ENCODE measurements at places on chromosomes 1 and 21.

GRCh38 chr1:118989878-118990378, 1.8 kb upstream of the TBX15 start:
- no peak for DNase-seq

- no peak for DNase-seq
Observed at GRCh38 chr1:247849616-247850015, 7.4 kb upstream of the TRIM58 start.

- no peak for DNase-seq
Observed at GRCh38 chr1:187411118-187411517, 582.4 kb downstream of the PLA2G4A start.

DNA sequence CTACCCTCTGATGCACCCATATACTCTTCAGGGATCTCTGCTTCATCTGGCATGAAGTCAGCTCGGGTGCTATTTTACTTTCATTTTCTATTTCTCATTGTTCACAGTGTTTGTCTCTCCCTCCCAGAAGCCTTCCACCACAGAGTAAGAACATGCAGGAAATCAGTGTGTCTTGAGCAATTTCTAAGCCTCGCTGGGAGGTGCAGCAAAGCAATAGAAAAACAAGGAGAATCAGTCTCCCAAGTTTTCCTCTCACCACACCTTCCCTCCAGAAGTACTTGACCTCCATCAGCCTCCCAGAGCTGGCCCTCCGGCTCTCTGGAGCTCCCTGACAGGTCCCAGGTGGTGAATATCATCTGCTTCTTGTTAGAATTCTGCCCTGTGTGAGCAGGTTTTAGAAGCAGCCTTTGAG, 594.7 kb upstream of the CAMK1G start:
- peak; percentile 46 for DNase-seq

DNA sequence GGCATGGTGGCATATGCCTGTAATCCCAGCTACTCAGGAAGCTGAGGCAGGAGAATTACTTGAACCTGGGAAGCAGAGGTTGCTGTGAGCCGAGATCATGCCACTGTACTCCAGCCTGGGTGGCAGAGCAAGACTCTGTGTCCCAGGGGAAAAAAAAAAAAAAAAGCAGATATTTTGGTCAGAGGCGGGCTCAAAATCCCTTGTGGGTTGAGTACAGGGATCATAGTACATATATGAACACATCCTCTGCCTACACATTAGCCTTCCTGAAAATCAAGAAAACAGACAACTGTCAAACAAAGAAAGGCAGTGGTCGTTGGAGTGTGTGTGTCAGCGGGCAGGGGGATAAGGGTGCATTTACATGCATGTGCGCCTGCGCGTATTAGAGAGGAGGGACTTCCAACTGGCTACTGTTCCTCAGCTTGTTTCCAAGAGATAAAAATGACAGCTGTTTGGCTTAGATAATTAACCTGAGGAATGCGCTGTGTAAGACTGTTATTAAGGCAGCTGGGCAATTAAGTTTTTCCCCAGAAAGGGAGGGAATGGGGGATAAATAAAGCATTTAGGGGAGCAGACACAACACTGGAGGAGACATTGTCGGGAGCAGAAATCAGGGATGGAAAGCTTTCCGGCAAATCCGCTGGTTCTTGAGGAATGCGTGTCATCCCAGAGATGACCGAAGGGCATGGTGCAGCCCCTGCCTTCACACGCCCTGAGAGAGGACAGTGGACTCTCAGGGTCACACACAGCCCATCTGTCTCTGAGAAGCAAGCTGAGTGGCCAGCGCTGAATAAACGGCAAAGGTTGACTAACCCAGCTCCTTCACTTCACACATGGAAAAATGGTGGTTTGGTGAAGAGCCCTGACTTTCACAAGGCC, 6.4 kb downstream of the LAMB3 start:
- no peak for DNase-seq

DNA sequence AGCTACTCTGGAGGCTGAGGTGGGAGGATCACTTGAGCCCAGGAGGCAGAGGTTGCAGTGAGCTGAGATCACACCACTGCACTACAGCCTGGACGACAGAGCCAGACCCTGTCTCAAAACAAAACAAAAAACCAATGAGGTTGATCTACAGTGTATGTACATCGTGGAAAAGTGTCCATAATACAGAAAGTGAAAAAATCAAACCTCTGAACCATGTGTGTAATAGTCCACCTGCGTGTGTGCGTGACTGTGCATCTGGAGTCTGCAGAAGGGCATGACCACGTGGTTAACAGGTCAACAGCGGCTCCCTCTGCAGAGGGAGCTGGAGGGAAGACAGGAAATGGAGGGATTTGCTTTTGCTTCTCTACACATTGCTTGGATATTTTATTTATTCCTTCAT, 32.4 kb upstream of the ENO1 start:
- no peak for DNase-seq

DNA sequence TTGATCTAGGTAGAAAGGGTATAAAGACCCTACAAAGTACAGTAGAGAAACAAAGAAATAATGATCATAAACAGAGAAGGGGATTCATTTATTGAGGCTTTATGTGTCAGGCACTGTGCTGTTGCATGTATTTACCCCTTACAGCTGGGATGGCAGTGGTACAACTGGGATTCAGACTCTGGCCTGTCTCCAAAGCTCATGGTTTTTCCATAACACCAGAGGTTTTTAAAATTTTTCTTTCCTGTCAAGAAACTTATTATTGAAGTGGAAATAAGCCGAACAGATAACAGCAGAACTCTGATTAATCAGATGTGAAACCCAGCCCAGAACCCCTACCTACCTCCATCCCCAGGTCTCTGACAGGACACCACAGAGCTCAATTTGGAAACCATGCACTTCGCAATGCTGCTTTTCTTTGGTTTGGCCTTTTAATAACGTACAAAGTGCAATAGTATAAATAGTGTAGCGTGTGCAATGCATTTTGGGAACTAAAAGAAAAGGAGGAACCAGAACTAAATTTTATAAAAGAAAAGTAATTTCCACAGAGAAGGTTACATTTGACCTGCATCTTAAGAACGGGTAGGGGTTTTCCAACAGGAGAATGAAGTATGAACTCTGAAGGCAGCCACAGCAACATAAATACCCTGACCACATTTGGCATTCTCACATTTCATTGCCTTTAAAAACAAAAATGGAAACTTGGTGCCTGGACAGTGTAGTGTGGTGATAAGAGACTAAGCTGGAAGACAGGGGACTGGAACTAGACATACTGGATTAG, 92.0 kb upstream of the S1PR1 start:
- no peak for DNase-seq

DNA sequence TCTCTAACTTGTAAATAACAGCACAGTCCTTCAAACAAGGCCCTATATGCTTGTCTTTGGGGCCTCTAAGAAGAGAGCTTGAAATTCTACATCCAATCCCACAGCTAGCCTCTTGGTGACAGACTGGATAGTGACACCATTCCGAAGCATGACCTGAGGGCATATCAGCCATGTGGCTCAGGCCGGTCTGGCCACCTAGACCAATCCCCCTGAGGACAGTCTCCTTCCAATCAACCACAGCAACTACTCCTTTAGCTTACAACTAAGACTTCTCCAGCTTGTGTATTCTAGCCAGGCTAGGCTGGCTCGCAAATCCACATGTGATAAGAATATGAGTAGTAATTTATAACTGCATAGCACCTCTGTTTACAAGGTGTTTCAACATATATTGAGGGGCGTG, 14.0 kb downstream of the BCAR3 start:
- no peak for DNase-seq

DNA sequence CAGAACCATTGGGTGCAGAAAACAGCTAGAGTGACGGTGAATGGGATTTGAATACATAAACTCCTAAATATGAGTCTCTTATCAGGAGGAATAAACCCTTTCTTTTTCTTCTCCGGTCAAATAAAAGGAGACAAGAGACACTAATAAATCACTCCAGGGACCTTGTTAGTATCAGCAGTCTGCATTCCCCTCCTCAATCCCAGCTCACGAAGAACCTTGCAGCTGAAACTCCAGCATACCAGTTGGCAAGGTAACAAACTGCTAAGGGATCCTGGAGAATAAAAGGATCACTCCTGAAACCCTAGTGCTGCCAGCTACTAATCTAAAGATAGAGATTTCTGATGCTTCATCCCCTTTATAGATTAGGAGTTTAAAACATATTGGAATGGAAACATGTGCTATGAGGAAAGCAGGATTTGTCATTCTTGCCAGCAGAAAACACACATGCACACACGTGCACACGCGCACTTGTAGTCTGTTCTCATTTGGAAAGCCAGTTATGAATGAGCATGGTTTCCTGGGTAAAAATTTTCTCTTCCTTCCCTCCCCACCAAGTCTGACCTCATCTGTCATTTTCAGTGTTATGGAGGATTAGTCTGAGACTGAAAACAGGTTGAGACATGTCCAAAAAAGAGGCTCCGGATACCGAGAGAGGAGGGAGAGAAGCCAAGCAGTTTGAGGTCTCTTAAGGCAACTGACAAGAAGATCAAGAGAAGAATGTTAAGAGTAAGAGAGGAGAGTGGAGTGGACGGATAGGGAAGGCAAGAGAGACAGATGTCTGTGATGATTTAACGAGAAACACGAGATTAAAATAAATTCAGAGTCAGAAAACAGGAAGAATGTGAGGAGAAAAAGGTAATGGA, 10.9 kb downstream of the IER5 start:
- no peak for DNase-seq

DNA sequence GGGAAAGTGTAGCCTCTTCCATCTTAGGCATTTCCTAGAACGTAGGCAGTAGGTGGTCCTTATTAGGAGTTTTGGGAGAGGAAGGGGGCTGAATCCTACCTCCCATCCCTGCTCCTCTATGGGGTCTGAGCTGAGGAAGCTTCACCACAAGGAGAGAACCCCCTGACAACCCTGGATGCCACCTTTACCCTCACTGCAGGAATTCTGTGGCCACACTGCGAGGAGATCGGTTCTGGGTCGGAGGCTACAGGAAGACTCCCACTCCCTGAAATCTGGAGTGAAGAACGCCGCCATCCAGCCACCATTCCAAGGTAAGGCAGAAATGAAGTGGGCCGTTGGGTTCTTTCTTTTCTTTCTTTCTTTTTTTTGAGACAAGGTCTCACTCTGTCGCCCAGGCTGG, 1.5 kb downstream of the MX1 start:
- no peak for DNase-seq

DNA sequence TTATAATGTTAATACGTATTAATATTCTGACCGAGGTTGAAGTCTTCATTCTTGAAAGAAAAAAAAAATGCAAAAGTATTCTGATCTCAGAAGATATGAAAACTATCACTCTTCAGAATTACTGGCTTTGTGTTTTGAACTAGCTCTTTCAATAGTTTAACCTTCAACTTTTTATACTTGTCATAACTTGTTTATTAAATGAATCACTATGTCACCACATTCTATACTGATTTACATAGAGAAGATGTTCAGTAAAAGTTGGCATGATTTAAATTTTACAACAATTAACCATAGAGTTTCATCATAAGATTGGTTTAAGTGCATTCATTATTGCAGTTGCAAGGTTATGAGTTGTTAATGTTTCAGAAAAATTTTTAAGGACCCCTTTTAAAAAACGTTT, 57.3 kb downstream of the HS2ST1 start:
- no peak for DNase-seq

DNA sequence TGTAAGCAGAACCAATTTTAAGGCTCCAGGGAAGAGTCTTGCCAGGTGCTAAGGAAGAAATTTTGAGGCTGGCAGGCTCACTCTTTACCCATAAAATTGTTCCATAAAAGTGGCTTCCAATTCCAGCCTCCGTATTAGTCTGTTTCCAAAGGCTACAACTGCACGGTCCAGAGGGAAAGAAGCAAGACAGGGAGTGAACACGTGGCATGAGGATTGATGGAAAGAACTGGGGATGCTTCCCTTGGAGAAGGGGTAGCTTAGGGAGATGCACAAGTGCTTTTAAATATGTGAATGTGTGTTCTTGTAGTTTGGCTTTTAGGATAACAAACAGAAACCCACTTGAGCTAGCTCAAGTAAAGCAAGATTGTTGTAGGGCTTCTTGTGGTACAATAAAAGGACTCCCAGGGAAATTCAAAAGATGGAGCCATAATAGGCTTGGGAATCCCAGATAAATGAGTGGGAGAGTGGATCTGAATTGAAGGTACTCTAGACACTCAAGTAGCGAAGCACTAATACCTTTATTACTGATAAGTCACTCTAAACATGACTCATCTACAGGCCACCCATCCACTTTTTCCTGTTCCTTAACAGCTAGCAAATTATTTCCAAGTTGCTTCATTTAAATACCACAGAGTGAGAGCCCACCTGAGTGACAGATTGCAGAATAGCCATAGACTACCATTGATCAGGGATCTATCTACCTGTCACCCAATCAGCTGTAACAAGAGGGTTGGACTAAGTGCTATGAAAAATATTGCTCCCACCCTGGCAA, 34.8 kb upstream of the NPL start:
- DNase-seq, result no peak

GRCh38 chr1:19074902-19075721, 118.6 kb upstream of the IFFO2 start:
- DNase-seq, result no peak

DNA sequence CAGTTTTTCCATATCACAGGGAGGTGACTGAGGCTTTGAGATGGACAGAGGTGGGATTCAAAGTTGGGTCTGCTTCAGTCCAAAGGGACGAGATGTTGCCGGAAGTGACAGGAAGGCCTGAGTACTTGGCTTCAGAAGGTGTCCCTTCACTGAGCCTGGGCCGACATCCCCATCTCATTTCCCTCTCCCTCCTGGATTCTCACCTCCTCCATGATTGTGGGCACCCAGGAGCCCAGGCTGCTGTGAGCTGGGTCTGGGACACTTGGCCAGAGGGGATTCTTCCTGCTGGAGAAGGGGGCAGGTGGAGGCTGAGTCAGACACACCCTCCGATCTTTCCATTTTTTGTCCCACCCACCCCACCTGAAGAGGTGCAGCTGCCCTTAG, 2.8 kb upstream of the MRPS15 start:
- DNase-seq, result no peak

DNA sequence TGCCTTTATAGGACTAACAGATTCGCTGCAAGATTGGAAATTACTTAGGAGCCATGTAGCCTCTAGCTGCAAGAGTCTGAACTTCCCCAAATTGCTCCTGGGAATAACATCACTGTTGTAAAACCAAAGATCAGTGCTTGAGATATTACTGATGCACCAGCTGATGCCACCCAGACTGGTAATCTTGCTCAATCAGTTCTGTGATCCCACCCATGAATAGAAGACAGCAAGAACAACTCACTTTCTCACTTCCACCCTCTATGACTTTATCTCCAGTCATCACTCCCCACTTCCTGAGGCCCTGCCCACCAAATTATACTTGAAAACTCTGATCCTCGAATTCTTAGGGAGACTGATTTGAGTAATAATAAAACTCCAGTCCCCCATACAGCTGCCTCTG, 1011.1 kb downstream of the PLA2G4A start:
- no peak for DNase-seq

GRCh38 chr1:21963477-21964217, 13.2 kb upstream of the CELA3B start:
- DNase-seq, result peak; percentile 83

Data from CD4-positive, alpha-beta T cell treated with Interleukin-17A for 1 hour (primary cell).